Pancreas (tissue), 10 donors: ENCODE measurements at places on chromosomes 7 and 10.

DNA sequence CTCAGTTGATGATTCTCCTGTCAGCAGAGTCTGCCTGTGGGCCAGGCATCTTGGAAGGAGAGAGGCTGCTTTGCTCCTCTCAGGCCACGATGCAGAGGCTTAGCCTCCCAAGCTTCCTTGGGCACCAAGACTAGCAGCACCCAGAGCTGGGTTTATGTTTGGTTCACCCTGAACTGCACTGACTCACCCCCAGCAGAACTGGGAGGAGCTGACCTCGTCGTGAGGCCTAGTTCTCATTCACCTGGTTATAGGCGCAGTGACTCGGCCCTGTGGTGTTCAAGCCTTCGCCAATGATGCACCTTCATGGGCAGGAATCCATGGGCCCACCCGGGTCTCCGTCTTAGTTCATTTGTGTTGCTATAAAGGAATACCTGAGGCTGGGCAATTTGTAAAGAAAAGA is 122.0 kb upstream of the ZNF438 start:
- H3K27me3 ChIP-seq = no peaks in the 10 kb centered on the region
- H3K4me3 ChIP-seq = no peak overlapping the region
- no peak for DNase-seq
- H3K4me1 ChIP-seq = no peaks in the 10 kb centered on the region
- no peak overlapping the region for H3K27ac ChIP-seq

DNA sequence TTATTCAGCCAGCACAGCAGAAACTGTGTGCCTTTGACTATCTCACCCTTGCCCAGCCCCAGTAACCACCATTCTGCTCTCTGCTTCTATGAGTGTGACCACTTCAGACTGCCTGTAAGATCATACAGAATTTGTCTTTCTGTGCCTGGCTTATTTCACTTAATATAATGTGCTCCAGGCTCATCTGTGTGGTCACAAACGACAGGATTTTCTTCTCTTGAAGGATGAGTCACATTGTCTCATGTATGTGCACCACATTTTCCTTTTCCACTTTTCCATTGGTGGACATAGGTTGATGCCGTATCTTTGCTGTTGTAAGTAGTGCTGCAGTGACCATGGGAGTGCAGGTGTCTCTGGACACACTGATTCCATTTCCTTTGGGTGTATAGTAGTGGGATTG is 122.5 kb upstream of the LANCL2 start:
- H3K27me3 ChIP-seq = no peaks in the 10 kb centered on the region
- no peaks in the 10 kb centered on the region for H3K4me1 ChIP-seq
- no peak overlapping the region for H3K4me3 ChIP-seq
- no peak overlapping the region for H3K27ac ChIP-seq
- no peaks in the 10 kb centered on the region for H3K36me3 ChIP-seq

- H3K36me3 ChIP-seq = no peaks in the 10 kb centered on the region
- H3K27me3 ChIP-seq = no peaks in the 10 kb centered on the region
- no peaks in the 10 kb centered on the region for H3K4me1 ChIP-seq
- no peak overlapping the region for H3K4me3 ChIP-seq
- no peak overlapping the region for H3K27ac ChIP-seq
- no peak for DNase-seq
Measured at GRCh38 chr7:22385326-22385725, 28.4 kb upstream of the RAPGEF5 start.

GRCh38 chr10:76869931-76870330 is 767.7 kb downstream of the KCNMA1 start:
- DNase-seq = no peak
- H3K4me1 ChIP-seq = no peaks in the 10 kb centered on the region
- H3K27ac ChIP-seq = no peak overlapping the region
- H3K4me3 ChIP-seq = no peak overlapping the region

- H3K27me3 ChIP-seq = no peaks in the 10 kb centered on the region
- H3K27ac ChIP-seq = no peak overlapping the region
- peaks cover 13% of the 10 kb centered on the region for H3K4me1 ChIP-seq
- DNase-seq = no peak
Measured at GRCh38 chr10:77398986-77399755, 238.4 kb downstream of the KCNMA1 start.

- no peak overlapping the region for H3K4me3 ChIP-seq
- no peak overlapping the region for H3K27ac ChIP-seq
- H3K4me1 ChIP-seq = no peaks in the 10 kb centered on the region
Measured at GRCh38 chr7:72493850-72494661, 81.9 kb upstream of the CALN1 start.

GRCh38 chr10:4069491-4069890 is 284.5 kb upstream of the KLF6 start:
- H3K27me3 ChIP-seq = no peaks in the 10 kb centered on the region
- H3K4me3 ChIP-seq = no peak overlapping the region
- no peak overlapping the region for H3K27ac ChIP-seq
- H3K4me1 ChIP-seq = no peaks in the 10 kb centered on the region

DNA sequence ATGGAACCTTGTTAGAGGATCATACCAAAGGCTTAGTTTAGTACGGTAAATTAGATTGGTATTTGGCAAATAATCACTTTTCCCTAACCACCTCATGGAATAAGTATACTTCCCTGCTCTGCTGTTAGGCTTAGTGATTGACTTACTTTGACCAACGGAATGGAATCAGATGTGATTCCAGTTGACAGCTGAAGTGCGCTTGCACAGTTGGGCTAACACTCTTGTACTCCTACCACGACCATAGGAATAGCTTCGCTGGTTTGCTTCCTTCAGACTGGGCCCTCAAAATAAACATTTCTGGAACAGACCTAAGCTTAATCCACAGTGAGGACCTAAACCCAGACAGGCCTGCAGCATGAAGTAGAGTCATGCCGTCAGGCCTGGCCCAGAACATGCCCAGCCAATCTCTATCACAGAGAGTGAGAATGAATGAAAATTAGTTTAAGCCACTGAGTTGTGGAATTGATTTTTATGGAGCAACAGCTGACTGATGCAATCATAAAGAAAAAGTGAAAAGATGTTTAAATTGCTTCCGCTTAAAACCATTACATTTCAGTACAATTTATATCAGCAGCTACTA is 122.3 kb downstream of the DOCK4 start:
- H3K4me1 ChIP-seq = peaks cover 27% of the 10 kb centered on the region
- no peak overlapping the region for H3K27ac ChIP-seq
- no peaks in the 10 kb centered on the region for H3K36me3 ChIP-seq
- H3K27me3 ChIP-seq = no peaks in the 10 kb centered on the region

DNA sequence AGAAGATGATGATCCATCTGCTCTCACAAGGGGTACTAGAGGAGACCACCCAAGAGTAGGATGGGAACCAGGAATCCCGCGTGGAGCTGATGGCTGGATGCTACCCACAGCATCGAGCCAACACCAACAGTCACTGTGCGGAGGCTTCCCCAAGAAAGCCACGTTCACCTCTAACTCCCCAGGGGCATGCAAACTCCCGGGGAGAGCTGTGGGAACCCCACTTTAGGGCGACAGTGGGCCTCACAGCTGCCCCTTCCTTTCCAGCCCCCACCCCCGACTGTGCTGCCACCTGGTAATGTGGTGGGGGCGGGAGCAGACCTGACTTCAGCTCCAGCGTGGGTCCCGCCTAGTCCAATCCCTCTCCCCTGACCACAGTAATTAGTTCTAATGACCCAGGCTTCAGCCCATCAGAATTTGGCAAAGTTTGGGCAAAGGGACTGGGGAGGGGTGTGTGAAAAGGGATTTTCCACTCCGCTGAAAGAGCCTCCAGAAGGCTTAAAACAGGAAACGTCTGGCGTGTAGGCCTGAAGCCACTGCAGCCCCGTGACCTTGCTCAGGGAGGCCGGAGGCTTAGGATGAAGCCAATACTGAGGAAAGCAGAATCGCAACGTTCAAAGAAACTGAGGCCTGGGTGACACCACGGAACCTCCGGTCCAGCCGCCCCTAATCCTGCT is 20.3 kb downstream of the ASB13 start:
- peaks cover 6% of the 10 kb centered on the region for H3K36me3 ChIP-seq
- no peaks in the 10 kb centered on the region for H3K4me1 ChIP-seq
- H3K27me3 ChIP-seq = no peaks in the 10 kb centered on the region
- no peak for DNase-seq

DNA sequence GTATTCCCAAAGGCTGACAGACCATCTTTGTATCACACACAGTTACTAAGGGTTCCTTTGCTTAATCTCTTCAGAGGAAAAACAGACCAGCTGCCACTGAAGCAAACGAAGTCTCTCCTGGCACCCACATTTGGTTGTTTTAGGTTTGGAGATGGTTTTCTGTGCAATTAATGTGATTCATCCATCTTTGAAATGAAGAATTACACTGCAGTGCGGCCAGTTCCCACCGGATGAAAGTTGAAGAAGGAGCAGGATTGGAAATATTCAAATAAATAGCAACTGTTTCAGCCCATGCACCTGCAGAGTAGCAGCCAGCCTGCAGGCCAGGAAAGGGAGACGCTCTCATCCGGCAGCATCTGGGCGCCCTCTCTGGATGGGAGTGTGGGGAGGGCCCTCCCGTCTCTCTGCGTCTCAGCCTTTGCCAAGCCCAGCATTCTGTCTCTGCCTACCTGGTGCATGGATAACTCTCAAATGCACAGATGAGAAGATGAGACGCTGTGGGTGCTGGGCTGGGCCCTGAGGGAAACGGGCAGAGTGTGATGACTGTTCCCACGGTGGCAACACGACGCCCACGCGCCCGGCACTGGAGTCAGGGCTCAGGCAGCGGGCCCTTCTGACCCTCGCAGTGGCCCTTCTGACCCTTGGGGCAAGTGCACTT is 214.0 kb downstream of the PTPRN2 start:
- no peaks in the 10 kb centered on the region for H3K27me3 ChIP-seq
- H3K36me3 ChIP-seq = no peaks in the 10 kb centered on the region
- peaks cover 5% of the 10 kb centered on the region for H3K4me1 ChIP-seq
- DNase-seq = no peak
- H3K4me3 ChIP-seq = no peak overlapping the region
- no peak overlapping the region for H3K27ac ChIP-seq

DNA sequence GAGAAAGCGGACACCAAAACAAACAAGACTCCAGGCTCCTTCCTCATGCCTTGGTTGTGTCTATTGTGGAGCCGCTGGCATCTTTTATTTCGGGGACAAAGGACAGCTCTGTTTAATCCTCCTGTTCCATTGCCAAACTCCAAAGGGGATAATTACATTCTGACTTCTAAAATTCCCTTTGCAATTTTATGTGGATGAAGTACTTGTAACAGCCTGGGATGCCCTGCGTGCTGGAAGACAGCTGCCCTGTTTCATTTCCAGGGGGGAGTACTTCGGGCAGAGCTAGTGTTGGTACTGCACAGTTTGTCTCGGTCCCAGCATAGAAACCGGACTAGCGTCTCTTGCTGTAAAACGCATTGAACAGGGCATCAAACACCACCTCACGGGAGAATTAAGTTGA is 90.9 kb downstream of the BAMBI start:
- DNase-seq = no peak
- peaks cover 3% of the 10 kb centered on the region for H3K4me1 ChIP-seq
- no peaks in the 10 kb centered on the region for H3K27me3 ChIP-seq
- H3K27ac ChIP-seq = no peak overlapping the region

GRCh38 chr10:98267894-98268693 is at the start of gene LOXL4:
Gene LOXL4 (minus strand): TSS chr10:98268194. CDS start chr10:98263019, 5,175 bp downstream.
- no peaks in the 10 kb centered on the region for H3K27me3 ChIP-seq
- peak; percentile 54 for DNase-seq
- H3K4me1 ChIP-seq = peaks cover 7% of the 10 kb centered on the region
- peak within 1 kb of the TSS; percentile 87 for H3K27ac ChIP-seq
- H3K36me3 ChIP-seq = no peaks in the 10 kb centered on the region

DNA sequence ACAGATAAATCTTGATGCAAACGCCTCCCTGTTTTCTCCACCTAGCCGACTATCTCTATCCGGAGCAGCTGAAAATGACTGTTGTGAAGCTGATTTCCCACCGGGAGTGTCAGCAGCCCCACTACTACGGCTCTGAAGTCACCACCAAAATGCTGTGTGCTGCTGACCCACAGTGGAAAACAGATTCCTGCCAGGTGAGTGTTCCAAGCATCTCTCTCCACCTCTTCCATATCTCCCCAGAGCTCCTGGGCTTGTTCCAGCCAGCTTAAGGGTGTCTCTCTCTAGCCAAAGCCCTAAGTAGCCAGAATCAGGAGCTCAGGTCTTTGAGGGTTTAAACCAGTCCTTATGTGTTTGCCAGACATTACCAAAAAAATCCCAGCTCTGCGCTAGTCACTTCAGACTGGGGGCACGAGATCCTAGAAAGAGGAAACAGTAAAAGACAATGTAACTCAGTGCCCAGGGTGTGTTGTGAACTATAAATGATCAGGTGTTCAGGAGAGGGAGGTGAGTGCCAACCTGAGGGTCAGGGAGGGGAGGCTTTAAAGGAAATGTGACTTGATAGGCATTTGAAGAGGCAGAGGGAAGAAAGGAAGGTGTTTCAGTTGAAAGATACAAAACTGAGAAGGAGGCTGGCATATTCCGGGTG is 4.4 kb downstream of the PLAU start:
- no peak overlapping the region for H3K27ac ChIP-seq
- no peaks in the 10 kb centered on the region for H3K36me3 ChIP-seq
- DNase-seq = no peak
- no peaks in the 10 kb centered on the region for H3K27me3 ChIP-seq
- no peak overlapping the region for H3K4me3 ChIP-seq

GRCh38 chr7:69599286-69599954 is 1.1 kb downstream of the AUTS2 start:
- H3K27ac ChIP-seq = no peak overlapping the region
- H3K4me3 ChIP-seq = peak overlapping the region; percentile 49
- DNase-seq = peak; percentile 69
- H3K4me1 ChIP-seq = peaks cover 3% of the 10 kb centered on the region
- no peaks in the 10 kb centered on the region for H3K27me3 ChIP-seq
- no peaks in the 10 kb centered on the region for H3K36me3 ChIP-seq

DNA sequence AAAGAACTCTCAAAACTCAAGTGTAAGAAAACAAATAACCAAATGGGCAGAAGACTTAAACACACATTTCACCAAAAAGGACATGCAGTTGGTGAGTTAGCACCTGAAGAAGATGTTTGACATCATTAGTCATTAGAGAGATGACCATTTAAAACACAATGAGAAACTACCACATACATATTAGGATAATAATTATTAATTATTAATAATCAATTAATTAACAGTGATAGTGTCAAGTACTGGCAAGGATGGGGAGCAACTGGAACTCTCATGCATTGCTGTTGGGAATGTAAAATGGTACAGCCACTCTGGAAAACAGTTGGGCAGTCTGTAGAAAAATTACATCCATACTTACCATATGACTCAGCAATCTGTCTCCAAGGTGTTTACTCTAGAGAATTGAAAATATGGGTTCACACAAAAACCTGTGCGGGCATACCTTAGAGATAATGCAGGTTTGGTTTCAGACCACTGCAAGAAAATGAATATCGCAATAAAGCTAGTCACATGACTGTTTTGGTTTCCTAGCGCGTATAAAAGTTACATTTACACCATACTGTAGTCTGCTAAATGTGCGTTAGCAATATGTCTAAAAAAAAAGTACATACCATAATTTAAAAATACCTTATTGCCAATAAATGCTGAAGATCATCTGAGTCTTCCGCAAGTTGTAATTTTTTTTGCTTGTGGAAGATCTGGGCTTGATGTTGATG is 30.3 kb downstream of the ARID5B start:
- no peaks in the 10 kb centered on the region for H3K36me3 ChIP-seq
- DNase-seq = no peak
- no peak overlapping the region for H3K27ac ChIP-seq
- H3K4me1 ChIP-seq = no peaks in the 10 kb centered on the region
- H3K4me3 ChIP-seq = no peak overlapping the region
